ENCODE measurements at places on chromosomes 5 and 9. TPM values are rescaled to one million over a fixed set of nuclear protein-coding genes. Genes with fewer than 3 reads are reported as not detected.

GRCh38 chr5:157816682-157817386, 42.1 kb downstream of the CLINT1 start:
- no peak for DNase-seq

The C9orf152 gene
- 8.3 TPM for polyA plus RNA-seq

The COL5A1 gene
- polyA plus RNA-seq, result 131 TPM

The PLPP7 gene
- 0.76 TPM for polyA plus RNA-seq

GRCh38 chr9:123642291-123643278, 286.6 kb downstream of the CRB2 start:
- DNase-seq, result peak; percentile 80

GRCh38 chr9:120175031-120175430, 404.9 kb downstream of the CDK5RAP2 start:
- no peak for DNase-seq

- no peak for DNase-seq
Measured at GRCh38 chr5:148060309-148060708, 3.5 kb upstream of the SPINK5 start.

The IL5 gene
- not detected for polyA plus RNA-seq

GRCh38 chr9:99389087-99390033, 167.3 kb downstream of the SEC61B start:
- no peak for DNase-seq

- no peak for DNase-seq
Measured at GRCh38 chr9:107963246-107963645, 473.7 kb upstream of the KLF4 start.

- DNase-seq, result no peak
Measured at GRCh38 chr5:136162008-136162407, 29.4 kb downstream of the SMAD5 start.

GRCh38 chr5:56527174-56527573, 288.2 kb upstream of the MAP3K1 start:
- DNase-seq, result no peak

The HBEGF gene
- polyA plus RNA-seq, result 7.6 TPM
